ENCODE measurements at places on chromosomes 2 and 18. TPM values are rescaled to one million over a fixed set of nuclear protein-coding genes. Genes with fewer than 3 reads are reported as not detected.
A peak's percentile ranks its signal among the peaks of the same experiment; 100 is the strongest.

DNA sequence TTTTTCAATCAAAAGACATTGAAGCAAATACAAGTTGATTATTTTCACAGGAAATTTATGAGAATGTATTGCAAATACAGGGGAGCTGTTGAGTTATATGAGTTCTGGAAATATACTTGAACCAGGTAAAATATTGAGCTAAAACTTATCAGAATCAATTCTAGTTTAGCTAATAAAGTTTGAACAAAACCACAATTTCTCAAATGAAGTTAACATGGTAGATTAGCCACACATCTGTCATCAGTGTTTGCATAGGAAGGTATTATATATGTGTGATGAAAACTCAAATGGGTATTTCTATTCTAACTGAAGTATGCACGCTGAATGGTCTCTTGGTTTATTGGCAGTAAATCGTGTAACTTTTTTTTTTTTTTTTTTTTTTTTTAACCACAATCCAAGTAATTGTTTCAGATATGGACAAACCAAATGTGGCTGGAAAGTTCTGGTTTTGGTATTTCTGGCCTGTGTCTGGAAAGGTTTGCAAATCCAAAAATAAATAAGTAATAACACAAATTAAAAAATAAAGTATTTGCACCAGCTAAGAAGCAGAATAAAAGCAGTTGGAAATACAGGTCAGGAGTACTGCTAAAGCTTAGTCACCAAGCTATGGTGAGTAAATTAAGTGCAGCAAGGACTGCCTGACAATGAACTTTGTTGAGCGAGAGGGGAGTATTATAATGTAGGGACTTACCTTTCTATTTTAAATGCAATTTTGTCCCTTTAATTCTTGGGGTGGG lies 479.1 kb upstream of the FANCL start:
- no peak overlapping the region for H3K27ac ChIP-seq
- no peaks in the 10 kb centered on the region for H3K36me3 ChIP-seq
- no peaks in the 10 kb centered on the region for H3K27me3 ChIP-seq

GRCh38 chr2:181554061-181554830 lies 97.1 kb downstream of the ITGA4 start:
- H3K27me3 ChIP-seq: no peaks in the 10 kb centered on the region
- DNase-seq: no peak
- H3K4me1 ChIP-seq: no peaks in the 10 kb centered on the region
- no peak overlapping the region for H3K4me3 ChIP-seq
- no peaks in the 10 kb centered on the region for H3K36me3 ChIP-seq

- H3K27ac ChIP-seq: no peak overlapping the region
- no peak for DNase-seq
- H3K36me3 ChIP-seq: no peaks in the 10 kb centered on the region
- no peaks in the 10 kb centered on the region for H3K27me3 ChIP-seq
These were observed 233.4 kb downstream of the RIT2 start for GRCh38 chr18:42882122-42882521.

DNA sequence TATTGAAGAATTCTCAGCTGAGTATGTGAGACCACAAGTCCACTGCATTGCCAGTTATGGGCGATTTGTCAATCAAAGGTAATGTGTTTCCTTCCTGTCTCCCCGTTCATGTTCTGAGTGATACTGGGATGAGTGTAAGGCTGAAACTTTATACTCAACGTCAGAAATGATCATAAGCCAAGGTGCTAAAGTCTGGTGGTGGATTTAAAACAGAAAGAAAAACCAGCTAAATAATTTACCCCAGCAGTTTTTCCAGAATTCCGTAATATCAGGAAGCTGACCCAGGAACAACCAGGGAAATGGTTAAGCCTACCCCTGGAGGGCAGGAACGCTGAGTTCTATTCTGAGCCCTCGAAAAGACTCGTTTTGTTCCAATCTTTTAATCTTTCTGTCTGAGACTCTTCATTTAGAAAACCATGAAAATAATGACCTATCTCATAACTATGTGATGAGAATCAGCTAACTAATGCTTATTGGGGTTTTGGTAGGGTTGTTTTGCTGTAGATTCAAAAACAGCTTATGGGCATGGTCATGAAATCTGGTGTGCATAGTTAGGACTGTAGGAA lies 149.6 kb downstream of the LAMA3 start:
- no peaks in the 10 kb centered on the region for H3K27me3 ChIP-seq
- H3K27ac ChIP-seq: no peak overlapping the region
- H3K4me1 ChIP-seq: peaks cover 19% of the 10 kb centered on the region
- H3K4me3 ChIP-seq: no peak overlapping the region

DNA sequence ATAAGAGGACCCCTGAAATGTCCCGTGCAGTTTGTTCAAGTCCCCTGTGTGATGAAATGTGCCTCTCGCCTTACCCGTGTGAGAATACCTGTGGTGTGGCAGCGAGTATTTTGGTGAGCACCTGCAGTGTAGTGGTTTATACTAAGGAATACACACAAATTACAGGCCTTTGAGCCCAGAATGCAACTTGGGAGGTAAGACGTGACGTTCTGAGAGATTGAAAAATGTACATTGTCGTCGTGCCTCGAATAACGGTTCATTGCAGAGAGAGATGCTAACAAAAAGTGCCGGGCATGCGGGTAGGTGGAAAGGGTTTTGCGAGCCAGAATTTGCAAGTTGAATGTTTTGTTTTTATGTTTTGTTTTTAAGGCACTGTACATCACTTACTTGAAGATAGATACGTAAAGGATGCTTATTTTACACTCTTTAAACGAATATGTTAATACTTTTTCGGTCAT lies 867 bp downstream of the RBBP8 start:
- no peak for DNase-seq
- no peaks in the 10 kb centered on the region for H3K27me3 ChIP-seq
- H3K27ac ChIP-seq: peak overlapping the region; percentile 96

GRCh38 chr2:46748735-46749531 lies 166.7 kb downstream of the MCFD2 start:
- no peaks in the 10 kb centered on the region for H3K36me3 ChIP-seq
- H3K27ac ChIP-seq: no peak overlapping the region
- no peaks in the 10 kb centered on the region for H3K27me3 ChIP-seq
- no peak overlapping the region for H3K4me3 ChIP-seq

DNA sequence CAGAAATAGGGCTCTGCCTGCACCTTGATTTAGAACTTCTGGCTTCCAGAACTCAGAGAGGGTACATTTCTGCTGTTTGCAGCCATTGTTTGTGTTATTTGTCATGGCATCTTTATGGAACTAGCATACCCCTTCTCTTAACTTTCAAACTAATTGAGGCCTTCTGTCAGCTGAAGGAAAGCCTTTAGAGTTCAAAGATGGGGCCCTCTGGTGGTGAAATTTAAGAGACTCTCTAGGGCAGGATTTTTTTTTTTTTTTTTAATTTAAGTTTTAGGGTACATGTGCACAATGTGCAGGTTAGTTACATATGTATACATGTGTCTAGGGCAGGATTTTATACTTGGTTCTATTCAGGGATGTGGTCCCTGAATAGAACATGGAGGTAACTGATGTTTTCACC lies 260.6 kb upstream of the LINC00305 start:
- H3K27me3 ChIP-seq: no peaks in the 10 kb centered on the region
- no peaks in the 10 kb centered on the region for H3K36me3 ChIP-seq
- H3K4me3 ChIP-seq: no peak overlapping the region
- no peaks in the 10 kb centered on the region for H3K4me1 ChIP-seq
- H3K27ac ChIP-seq: no peak overlapping the region

The CMPK2 gene
- total RNA-seq: 10.1 TPM

Data from heart left ventricle (tissue), 16 donors.